ENCODE measurements at places on chromosomes 4 and X.

- DNase-seq = no peak
These were observed 39.2 kb downstream of the USP11 start for GRCh38 chrX:47272013-47272408.

GRCh38 chr4:125483278-125483677 lies 168.5 kb downstream of the FAT4 start:
- DNase-seq = no peak

DNA sequence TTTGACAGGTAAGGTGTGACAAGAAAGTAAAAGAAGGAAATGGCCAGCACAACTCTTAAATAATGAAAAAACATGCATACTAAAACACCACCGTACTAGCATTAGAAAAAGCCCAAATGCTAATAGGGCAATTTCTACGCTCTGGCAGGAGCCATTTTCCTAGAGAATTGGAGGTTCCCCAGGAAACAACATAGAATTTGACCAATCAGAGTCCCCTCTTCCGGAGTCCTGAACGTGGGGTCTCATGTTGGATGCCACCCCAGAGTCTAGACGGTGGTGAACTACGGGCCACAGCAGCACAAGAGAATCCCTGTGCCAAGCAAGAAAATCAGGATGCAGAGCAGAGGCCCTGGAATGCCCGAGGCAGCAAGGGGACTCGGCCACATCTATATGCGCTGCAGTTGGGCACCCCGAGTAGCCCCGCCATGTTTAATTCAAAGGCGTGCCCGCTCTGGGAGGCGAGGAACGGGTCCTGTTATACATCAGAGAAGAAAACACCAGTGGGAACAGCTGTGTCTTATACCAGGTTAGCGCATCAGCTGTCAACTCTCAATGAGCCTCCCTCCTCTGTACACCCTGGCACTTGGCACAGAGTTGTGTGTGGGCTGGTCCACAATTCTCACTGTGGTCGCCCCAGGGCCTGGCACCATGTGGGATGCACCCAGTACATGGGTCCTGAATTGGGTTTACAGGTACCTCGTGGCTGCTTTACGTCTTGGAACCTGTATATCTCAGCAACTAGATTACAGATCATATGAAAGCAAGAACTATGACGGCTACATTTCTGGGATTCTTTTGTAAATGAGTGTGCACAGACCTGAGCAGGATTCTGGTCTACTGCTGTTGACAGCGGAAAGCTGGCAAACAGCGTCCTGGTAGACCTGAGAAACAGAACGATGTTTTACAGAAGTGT lies 52.1 kb downstream of the SEL1L3 start:
- no peak for DNase-seq

- DNase-seq = no peak
These were observed 18.8 kb downstream of the PABPC1L2B start for GRCh38 chrX:73021361-73022092.

DNA sequence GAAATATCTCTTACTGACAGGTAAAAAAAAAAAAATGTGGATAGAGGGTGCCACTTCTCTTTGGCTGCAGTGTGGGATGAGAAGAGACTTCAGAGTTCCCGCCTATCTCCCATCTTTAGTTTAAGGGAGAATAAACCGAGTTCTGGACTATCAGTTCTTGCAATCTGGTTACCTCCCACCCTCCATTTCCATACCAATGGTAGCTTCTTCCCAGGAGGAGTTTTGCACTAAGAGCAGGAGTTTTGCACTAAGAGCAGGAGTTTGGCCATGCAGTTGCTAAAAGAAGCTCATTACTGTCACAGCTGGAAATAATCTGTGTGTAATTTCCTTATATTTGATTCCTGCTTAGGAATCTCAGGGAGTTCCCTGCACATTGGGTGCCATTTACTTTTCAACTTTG lies 10.8 kb upstream of the GUCY1B1 start:
- no peak for DNase-seq

DNA sequence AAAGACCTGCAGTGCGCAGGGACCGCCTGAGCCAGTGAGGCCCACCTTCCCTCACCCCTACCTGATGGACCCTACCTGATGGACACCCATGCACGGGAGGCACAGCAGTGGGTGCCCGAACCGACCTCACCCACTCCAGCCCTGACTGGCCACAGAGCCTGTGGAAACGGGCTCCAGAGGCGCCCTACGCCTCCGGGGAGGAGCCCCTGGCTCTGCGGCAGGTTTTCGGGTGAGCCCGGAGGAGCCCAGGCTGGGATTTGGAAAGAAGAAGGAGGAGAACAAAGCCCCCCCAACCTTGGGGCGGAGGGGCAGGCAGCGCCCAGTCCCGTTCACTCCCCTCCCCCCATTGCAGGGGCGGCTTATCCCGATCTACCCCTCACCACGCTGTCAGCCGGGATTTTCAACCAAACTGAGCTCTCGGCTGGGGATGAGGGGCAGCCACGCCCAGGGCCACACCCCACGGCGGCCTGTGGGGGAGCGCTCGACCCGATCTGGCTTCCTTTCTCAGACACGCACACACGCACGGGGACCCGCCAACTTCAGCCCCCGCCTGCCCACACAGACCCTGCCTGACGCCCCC lies 675 bp downstream of the L1CAM start:
- DNase-seq = no peak

- no peak for DNase-seq
These were observed 347.8 kb downstream of the ANK2 start for GRCh38 chr4:113397114-113397701.
